B cell (primary cell): ENCODE measurements at places on chromosomes 12 and 14.

- no peaks in the 10 kb centered on the region for H3K36me3 ChIP-seq
- DNase-seq = peak; percentile 5
- peaks cover 6% of the 10 kb centered on the region for H3K27me3 ChIP-seq
- no peaks in the 10 kb centered on the region for H3K4me1 ChIP-seq
These were observed 77.4 kb upstream of the ANO4 start for GRCh38 chr12:100716945-100717732.

DNA sequence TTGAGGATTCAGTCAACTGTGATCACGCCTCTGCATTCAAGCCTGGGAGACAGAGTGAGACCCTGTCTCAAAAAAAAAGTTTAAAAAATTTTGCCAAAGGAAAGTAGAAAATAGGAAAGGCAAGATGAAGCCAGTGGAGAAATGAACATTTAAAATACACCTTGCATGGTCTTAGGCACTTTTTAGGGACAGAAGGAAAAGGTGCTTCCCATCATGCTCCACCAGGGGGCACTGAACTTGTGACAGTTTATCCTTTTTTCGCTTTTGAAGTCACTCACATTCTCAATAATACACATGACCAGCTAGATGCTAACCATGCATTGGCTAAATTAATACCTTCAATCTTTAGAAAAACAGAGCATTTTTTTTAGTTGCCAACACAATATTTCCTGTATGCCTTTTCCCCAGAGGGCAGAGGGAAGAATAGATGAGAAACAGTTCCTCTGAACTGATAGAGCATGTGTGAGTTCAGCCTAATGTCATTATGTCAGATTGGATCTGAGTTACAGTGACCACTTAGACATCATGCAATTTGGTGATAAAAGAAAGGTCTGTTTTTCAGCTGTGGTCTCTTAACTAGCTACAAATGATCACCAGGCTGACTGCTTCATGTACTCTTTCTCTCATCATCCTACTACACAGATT lies 221.8 kb upstream of the SSTR1 start:
- no peak overlapping the region for H3K4me3 ChIP-seq
- H3K36me3 ChIP-seq = no peaks in the 10 kb centered on the region
- H3K4me1 ChIP-seq = no peaks in the 10 kb centered on the region
- DNase-seq = peak; percentile 2

GRCh38 chr12:62484233-62484632 lies 17.6 kb downstream of the MON2 start:
- no peaks in the 10 kb centered on the region for H3K27me3 ChIP-seq
- DNase-seq = no peak
- no peak overlapping the region for H3K27ac ChIP-seq
- H3K36me3 ChIP-seq = peaks cover 12% of the 10 kb centered on the region
- H3K4me3 ChIP-seq = no peak overlapping the region

DNA sequence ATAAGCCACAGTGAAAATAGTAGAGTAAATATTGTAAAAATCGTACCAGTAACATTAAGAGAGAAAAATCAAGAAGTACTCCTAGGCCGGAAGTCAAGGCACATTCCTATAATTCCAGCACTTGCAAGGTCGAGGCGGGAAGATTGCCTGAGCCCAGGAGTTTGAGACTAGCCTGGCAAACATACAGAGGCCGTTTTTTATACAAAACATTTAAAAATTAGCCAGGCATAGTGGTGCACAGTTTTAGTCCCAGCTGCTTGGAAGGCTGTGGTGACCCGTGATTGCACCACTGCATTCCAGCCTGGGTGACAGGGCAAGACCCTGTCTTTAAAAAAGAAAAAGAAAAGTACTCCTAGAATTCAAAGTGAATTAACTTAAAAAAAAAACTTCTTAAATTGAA lies 341.8 kb downstream of the C12orf50 start:
- H3K4me3 ChIP-seq = no peak overlapping the region
- no peaks in the 10 kb centered on the region for H3K27me3 ChIP-seq
- no peaks in the 10 kb centered on the region for H3K4me1 ChIP-seq
- no peak overlapping the region for H3K27ac ChIP-seq
